Suppressor macrophage (primary cell): ENCODE measurements at places on chromosomes 16 and 17.

DNA sequence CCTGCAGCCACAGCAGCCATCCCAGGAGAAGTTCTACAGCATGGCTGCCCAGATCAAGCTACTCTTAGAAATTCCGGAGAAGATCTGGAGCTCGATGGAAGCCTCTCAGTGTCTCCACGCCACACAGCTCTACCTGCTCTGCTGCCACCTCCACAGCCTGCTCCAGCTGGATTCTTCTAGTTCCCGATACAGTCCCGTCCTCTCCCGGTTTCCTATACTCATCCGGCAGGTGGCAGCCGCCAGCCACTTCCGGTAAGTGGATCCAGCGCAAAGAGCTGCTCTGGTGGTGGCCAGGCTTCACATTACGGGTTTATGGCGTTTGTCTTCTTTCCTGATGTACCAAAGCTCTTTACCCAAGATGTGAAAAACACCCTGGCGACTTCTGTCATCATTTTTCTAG, 3.6 kb downstream of the COG1 start:
- no peak for DNase-seq

DNA sequence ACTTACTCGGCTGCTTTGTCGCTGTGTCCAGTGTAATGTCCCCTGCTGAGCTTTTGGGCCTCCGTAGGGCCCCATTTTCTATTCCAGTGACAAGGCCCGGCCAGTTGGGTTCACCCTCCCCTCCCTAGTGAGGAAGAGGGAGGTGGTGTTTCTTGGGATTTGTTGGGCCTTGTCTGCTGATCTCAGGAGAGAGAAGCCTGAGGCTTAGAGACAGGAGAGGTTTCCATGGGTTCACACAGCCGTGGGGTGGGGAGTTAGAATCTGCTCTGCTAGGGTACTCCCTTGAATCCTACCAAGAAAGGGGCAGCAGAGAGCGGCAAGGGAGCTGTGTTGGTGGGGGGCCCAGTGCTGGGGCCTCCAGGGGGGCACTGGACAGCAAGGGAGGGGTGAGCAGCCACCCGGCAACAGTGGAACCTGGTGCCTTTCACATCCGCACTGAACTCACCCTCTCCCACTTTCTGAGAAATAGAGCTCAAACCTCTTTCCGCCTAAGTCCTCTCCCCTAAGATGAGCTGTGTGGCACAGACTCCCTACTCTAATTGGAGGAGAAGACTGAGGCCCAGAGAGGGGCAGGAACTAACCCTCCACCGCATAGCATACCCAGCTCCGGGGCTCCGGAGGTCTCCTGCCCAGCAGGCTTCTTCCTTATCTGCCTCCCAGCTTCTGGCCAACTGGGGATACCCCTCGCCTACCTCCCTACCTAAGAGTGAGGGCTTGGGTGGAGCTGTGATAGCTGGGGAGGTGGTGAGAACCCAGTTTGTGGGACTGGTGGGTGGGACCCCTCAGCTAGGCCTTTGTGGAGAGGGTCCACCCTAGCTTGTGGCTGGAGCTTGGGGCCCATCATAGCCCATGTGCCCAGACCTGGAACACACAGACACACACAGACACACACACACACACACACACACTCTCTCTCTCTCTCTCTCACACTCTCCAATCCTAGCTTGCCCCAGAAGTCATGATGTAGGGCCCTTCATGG, 6.8 kb downstream of the TBKBP1 start:
- DNase-seq, result no peak

- no peak for DNase-seq
Measured at GRCh38 chr16:3781421-3781820, 64.1 kb upstream of the TRAP1 start.

- DNase-seq, result no peak
Measured at GRCh38 chr17:57471868-57472368, 215.6 kb downstream of the MSI2 start.

DNA sequence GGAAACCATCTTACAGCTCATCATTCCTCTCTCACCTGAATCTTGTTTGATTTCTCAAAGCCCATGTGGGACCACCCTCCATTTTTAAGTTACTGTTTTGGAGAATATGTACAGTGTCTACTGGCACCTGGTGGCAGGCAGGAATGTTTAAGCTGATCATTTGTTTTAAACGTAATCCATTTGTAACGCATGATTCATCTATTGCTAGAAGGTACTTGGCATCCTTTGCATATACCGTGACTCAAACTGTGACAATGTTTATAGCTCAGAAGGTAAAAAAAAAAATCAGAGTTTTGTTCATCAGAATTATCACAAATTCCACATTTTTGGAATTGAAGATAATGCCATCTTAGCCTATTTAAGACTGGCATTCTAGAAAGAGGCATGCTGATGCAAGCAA, 1007.5 kb upstream of the EEF2KMT start:
- DNase-seq, result no peak

GRCh38 chr17:44308865-44309264, 464 bp downstream of the RUNDC3A start:
- no peak for DNase-seq

- DNase-seq, result no peak
Measured at GRCh38 chr17:31509095-31509804, 117.8 kb downstream of the RAB11FIP4 start.

DNA sequence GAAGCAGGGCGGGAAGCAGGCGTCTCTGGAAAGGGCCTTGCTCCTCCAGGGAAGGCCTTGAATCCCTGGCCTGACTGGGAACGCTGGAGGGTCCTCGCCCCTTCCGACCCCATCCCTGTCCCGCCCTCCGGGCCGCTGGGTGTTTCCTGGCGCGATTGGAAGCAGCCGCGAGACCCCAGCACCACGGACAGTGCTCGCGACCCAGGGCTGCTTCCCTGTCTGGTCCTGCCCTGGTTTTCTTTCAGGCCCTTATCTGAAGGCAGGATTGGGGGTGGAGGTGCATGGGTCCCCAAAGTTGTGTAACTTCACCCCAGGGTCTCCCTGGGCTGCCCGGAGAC, 2.1 kb downstream of the MGAT5B start:
- no peak for DNase-seq

- DNase-seq, result no peak
Measured at GRCh38 chr17:31511195-31511578, 119.7 kb downstream of the RAB11FIP4 start.

DNA sequence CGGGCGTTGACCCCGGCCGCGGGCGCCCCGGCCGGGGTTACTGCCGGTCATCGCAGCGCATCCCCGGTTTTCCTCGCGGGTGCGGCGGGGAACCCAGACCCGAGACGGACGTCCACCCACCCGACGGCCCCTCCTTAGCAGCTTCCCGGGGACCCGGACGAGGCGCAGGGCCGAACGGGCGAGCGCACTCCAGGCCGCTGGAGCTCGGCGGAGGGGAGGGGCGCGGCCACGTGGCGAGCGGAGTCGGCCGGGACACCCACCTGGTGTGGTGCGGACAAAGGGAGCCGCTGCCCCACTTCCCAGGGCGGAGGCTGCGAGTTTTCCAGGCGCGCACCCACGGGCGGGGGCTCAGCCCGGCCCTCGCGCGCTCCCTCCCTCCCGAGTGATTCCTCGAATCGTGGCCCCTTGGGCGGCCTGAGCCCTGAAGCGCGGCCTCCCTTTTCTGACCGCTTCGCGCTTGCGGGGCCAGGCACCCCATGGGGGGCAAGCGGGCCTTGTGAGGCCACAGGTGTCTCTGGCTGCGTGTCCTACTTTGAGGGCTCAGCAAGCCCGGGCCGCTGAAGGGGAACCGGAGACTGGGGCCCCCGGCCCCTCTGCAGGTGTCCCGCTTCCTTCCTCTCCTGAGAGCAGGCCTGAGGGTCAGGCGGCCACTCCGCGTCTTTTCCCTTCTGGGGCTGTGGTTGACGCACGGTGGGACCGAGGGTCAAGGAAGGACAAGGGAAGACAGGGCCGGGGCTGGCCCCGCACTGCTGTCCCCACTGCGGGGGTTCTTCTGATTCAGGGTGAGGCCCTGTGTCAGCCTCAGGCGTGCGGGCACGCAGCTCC, 1.1 kb upstream of the FASN start:
- DNase-seq, result no peak

GRCh38 chr16:804193-805048, 3.9 kb upstream of the GNG13 start:
- no peak for DNase-seq
